ENCODE measurements at places on chromosomes 3 and 15.

GRCh38 chr3:108877901-108878300, 55.3 kb downstream of the TRAT1 start:
- no peak for DNase-seq

DNA sequence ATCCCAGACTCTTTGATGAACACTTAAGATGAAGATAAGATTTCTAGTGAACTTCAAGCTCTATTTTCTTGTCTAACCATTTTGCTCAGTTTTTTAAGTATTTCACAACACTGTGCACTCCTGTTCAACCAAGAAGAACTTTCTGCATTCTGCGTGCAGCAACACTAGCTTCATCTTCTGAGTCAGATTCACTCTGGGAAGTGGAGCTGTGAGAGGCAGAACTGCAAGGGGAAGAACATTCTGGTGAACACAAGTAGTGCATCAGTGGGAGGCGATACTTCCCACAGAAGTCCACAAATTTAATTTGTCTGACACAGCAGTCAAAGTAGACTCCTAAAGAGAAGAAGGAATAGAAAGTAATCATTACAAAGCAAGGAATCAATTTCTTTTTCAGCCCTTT, 18.1 kb downstream of the LRRC58 start:
- no peak for DNase-seq

DNA sequence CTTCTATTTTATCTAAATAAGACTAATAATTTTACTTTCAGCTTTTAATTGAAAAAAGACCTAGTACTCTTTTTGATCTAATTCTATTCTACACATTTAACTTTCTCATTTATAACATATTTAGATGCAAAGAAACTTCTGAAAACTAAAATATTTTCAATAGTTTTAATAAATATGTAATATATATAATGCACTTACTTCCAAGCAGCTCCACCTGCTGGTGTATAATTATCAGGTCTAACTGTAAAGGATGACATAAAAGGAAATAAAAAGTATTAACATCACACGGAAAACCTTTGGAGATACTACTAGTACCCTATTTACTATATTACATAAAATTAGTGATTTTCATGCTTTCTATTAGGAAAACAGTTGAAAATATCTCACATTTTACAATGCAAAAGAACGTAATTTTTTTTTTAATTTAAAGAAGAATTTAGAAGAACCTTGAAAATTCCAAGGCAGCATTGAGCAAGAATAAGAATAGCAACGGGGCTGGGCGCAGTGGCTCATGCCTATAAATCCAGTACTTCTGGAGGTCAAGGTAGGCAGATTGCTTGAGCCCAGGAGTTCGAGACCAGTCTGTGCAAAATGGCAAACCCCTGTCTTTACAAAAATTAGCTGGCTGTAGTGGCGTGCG, 10.2 kb downstream of the PLSCR5 start:
- DNase-seq, result no peak

- DNase-seq, result no peak
Observed at GRCh38 chr3:152879130-152879789, 44.3 kb downstream of the P2RY1 start.

DNA sequence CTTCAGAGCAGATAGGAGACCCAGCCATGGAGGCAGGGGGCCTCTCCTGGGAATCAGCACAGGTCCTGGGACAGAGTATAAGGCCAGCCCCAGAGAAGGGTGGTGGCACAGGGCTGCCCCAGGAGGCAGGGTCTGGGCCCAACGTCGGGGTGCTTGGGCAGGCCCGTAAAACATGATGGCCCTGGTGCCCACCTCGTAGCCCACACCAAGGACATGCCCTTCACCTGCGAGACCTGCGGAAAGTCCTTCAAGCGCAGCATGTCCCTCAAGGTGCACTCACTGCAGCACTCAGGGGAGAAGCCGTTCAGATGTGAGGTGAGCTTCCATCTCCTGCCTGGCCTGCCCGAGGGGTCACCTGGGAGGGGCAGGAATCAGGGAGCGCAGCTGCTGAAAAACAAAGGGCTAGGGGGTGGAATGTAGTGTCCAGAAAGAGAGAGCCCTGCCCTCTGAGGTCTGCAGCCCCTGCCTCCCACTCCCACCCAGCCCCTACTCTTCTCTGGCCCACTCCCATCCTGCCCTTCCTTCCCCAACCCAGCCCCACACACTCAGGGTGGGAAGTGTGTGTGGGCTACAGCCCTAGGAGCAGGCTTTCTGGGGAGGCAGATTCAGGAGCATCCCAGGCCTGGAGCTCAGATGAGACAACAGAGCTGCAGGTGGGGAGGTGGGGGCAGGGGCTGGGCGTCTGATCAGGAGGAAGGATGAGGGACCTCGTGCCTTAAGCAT, 9.5 kb downstream of the ZBTB47 start:
- DNase-seq, result no peak

- no peak for DNase-seq
Observed at GRCh38 chr3:186990878-186991308, 60.6 kb downstream of the ST6GAL1 start.

- DNase-seq, result no peak
Observed at GRCh38 chr15:86444527-86444926, 364.9 kb downstream of the AGBL1 start.

GRCh38 chr15:79952329-79952728, 18.7 kb downstream of the BCL2A1 start:
- no peak for DNase-seq

- DNase-seq, result no peak
Observed at GRCh38 chr15:39625856-39626255, 45.0 kb downstream of the THBS1 start.

- no peak for DNase-seq
Observed at GRCh38 chr15:90189781-90190467, 11.2 kb upstream of the SEMA4B start.
